CD4-positive, alpha-beta T cell treated with Interleukin-6 at 100 ng/mL for 8 hours (primary cell): ENCODE measurements at places on chromosomes 12 and 14.

DNA sequence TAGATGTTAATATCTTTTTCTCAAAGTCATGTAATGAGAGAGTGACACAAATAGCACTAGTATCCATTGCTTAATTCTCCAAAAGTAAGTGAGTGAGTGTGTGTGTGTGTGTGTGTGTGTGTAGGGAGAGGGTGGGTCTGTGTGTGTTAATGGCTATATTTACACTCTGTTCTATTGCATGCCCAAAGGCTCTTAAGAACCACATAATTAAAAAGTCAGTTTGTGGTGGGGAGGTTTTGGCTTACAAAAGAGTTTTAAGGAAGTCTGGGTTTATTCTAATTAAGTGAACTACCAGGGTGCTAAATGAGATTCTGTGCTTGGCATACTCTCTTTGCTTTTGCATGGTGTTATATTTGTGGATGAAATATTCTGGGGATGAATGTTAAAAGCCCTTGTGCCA, 1897.6 kb upstream of the FLRT2 start:
- DNase-seq = no peak

GRCh38 chr14:30608533-30609006, 13.5 kb upstream of the SCFD1 start:
- DNase-seq = no peak

- no peak for DNase-seq
Measured at GRCh38 chr12:30485230-30485890, 210.3 kb downstream of the IPO8 start.

GRCh38 chr14:100837805-100838350, 12.0 kb downstream of the MEG3 start:
- DNase-seq = no peak

DNA sequence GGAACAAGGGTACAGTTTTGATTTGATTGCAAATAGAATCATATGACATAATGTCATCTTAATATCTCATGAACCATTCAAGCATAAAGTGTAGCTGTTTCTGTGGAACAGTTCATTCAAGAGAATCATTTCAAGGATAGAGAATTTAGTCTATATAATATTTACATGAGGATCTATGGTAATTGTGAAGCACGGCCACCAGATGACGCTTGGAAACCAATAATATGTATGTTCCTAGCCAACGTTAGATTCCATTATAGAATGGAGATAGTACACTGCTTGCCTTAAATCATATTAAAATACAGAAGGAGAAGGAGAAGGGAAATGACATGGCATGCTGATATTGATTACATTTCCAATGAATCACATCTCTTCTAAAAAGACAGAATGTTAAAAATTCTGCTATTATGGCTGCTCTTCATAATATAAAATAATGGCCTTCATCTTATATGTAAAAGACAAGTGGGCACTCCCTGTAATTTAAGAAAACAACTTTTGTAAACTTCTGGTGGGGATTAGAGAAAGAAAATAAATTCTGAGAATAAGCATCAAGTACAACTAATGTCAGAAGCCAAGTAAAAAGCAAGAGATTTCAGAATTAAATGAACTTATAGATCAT, 351.0 kb downstream of the NAV3 start:
- no peak for DNase-seq

GRCh38 chr12:1322821-1323220, 271.6 kb downstream of the FBXL14 start:
- no peak for DNase-seq

DNA sequence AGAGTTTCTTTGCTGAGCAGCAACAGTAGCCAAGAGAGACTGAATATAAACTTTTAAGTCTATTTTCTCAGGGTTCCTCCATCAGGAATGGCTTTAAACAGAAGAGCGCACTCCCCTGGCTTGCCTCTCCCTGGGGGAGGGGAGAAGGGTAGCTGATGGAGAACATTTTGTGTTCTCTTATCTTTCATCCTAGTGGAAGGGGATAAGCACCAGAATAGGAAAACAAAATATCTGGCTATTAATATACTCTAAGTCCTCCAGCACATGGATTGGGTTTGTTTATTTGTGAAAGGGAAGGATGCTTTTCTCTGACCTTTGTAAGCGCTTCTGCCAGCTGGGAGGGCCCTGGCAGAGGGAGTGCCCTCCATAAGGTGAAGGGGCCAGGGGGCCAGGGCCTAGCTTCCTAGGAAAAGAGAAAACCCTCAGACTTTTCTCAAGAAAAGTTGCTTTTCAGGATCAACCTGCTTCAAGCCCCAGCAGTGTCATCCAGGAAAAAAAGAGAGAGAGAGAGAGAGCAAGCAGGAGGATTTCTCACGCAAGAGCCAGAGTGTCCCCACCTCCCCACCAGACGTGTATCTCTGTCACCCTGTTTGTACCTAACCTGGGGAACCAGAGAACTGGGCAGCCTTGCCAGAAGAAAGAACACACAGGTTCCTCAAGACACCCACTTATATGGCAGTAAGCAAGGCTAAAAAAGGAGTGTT, 34.3 kb upstream of the ATP2A2 start:
- no peak for DNase-seq

- no peak for DNase-seq
Measured at GRCh38 chr12:6618483-6619225, 11.5 kb upstream of the CHD4 start.

GRCh38 chr14:93734086-93734822, 54.0 kb downstream of the PRIMA1 start:
- no peak for DNase-seq

DNA sequence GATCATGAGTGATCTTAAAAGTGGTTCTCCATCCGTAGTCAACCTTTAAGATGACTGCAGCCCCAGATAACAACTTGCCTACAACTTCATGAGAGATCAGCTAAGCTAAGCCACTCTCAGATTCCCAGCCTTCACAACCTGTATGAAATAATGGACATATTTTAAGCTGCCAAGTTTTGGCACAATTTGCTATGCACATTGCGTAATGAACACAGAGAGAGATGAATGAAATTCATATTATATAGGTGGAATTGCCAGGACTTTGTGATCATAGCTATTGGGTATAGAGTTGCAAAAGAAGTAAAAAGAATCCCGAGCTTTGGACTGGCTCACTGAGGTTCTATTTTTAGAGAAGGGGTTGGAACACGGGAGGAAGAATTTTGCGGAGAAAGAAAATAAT, 59.1 kb upstream of the EGLN3 start:
- DNase-seq = no peak

DNA sequence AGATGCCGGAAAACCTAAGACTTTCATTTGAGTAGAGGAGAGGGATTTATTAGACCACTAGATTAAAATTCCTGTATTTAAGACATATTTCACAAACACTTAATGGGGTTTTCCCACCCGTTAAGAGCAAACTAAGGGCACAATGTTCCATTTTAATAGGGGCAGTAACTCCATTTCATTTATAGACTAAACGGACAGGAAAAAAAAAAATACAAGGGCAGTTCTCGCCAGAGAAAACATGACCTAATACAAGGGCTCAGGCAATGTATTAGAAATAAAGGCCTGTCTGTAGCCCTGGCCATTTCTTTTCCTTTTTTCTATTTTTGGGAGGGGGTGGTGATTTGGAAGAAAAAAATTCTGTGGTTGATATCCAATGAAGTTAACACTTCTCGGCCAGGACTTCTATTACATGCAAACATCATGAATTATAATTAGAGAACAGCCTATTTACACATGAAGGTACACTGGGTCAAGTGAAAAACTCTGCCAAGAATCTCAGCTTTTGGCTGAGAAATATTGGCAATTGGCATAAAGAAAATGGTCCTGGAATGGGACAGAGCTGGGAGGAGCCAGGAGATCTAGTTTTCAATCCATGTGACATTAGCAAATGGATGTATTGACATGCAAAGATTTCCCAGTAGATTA, 641.1 kb upstream of the TBX3 start:
- no peak for DNase-seq

- no peak for DNase-seq
Measured at GRCh38 chr14:33709711-33710110, 241.2 kb downstream of the EGLN3 start.

- no peak for DNase-seq
Measured at GRCh38 chr14:68807148-68807600, 14.3 kb upstream of the ZFP36L1 start.

DNA sequence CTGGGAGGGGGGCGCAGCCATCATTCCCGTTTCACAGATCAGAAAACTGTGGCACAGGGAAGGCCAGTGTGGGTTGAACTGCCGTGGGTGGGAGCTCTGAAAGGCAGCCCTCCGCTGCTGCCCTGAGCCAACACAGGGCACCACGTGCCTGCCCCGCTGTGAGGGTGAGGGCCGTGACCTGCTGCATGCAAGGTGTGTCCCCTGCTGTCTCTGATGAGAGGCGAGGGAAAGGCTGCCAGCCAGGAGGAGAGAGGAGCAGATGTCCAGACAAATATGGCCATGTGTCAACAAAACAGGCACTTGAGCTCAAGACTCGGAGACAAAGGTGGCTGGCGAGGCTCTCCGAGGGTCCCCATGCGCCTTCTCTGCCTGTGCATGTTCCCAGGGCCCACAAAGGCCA, 108.8 kb downstream of the RBM19 start:
- DNase-seq = no peak

DNA sequence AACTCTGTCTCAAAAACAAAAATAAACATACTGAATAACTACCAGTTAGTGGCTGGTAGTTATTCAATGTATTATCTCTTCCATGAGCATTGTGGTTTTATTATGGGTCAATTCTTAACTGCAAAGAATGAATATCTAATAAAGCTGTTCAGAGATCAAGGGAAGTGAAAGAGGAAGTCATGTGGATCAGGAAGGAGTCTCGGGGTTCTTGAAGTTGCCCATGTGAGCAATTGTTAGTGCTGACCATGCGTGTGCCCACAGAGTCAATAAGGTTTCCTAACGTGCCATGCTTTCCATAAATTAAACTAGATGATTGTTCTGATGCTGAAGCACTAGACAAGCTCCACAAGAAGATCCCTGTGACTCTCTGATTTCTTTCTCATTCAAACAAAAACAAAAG, 136.5 kb upstream of the CPSF6 start:
- no peak for DNase-seq

- no peak for DNase-seq
Measured at GRCh38 chr14:30657050-30657449, 34.9 kb downstream of the SCFD1 start.

DNA sequence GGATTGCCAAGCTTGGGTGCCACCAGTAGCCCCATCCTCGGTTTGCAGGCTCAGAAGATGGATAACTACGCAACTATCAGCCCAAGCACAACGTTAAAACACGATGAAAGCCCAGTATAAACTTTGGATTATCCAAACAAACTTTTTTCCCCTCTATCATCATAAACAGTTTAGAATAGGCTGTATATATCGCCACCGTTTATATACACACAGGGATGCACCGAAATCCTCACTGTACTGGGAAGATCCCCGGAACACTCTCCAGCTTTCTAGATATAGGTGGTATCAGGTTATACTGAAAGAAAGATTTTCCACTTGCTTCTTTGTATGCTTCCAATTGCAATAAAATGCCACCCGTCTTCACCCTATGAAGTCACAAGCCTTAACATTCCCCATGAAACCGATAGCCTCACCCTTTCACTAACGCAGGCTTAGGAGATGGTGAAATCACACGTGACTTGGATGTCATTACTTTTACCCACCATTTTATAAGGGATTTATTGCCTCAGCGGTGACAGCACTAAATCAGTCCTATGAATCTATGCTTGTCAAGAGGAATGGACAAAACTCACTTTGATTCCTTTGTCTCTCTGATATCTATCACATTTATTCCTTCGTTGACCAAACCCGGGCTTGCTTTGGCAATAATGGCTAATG, 207.6 kb upstream of the FOXN3 start:
- no peak for DNase-seq

DNA sequence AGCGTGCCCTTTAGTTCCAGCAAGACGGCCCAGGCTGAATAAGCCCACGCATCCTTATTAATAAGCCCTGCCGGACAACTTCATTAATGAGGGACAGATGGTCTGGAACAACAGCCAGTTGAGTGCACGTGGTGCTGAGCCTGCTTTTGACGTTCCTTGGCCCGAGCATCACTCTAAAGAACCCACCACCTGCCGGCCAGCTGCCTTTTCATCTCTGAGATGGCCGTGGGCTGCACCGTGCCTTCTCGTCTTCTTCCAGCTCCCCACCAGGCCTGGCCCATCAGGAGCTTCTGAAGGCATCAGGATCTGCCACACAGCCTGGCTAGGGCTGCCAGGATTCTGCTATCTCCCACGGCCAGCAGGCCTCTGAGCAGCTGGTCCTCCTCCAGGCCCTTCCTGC, 80.0 kb downstream of the AACS start:
- DNase-seq = no peak

- DNase-seq = no peak
Measured at GRCh38 chr12:129927316-129927900, 23.6 kb upstream of the TMEM132D start.

DNA sequence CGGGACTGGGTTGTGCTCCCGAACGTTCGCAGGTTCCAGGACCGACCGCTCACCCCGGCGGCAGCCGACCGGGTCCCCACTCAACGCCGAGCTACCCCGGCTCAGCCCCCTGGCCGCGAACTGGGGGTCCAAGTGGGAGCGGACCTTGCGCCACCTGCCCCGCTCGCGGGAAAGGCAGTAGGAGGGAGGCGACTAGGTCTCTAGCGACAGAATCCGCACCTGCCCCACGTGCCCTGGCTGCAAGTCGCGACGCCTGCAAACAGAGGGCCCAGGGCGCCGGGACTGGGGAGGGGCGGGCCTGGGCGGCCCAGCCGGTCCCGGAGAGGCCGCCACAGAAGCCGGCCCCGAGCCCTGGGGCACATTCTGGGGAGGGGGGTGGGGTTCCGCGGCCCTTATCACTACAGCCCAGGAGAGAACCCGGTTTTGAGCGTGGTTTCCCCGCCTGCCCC, 239.2 kb upstream of the CPNE8 start:
- no peak for DNase-seq

DNA sequence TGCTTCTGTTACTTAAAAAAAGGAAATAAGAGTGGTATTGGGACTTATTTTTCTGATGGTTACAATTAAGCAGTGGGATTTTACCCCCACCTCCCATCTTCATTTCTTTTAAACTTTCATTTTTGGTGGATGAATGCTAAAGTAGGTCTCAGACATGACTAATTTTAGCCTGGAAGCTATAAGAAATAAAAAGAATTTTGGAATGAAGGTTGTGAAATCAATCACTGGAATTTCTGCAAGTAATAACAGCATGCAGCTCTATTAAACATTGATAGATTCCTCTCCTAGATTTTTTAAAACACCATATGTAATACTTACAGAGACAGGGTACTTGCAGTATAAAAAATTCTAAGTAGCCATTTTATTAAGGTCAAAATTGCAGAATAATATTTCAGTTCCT, 164.2 kb upstream of the CLEC14A start:
- DNase-seq = no peak

GRCh38 chr14:105531088-105531893, 4.9 kb downstream of the TMEM121 start:
- DNase-seq = no peak
